ENCODE measurements at places on chromosomes 12 and 14.

DNA sequence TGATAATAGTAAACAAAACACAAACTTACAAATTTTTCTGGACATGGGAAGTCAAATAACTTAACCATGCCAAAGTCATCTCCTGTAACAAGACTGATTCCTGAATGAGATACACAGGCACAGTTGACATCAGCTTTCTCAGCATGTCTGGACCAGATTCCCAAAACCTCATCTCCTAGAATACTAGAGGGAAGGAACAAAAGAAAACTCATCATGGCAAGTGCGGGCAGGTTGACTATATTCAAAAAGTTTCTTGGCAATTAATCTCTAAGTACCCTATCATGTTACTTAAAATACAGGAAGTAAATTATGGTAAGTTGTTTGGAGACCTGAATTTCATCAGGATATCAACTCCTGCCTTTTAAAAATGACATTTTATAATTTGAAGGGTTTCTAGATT lies 53.9 kb downstream of the ZC3H14 start:
- DNase-seq: no peak

- DNase-seq: no peak
Observed at GRCh38 chr12:3579446-3580093, 88.6 kb downstream of the PRMT8 start.

- DNase-seq: no peak
Observed at GRCh38 chr12:72390146-72390545, 118.0 kb downstream of the TRHDE start.

DNA sequence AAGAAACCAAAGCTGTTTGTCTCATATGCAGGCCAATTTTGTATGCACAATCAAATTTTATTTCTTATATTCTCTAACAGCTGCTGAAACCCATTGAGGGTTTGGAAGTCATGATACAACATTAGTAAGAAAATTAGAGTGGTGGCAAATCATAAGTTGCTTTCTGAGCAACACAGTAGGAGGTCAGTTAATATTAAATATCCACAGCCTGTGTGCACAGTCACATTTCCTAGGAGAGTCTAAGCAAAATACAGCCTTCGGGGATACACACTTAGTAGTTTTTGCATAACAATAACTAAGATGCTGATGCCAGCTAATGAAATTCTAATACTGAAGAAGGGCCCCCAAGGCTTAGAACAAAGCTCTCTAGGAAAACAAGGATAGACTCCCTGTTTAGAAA lies 209.6 kb upstream of the E2F7 start:
- DNase-seq: no peak

- no peak for DNase-seq
Observed at GRCh38 chr12:91057368-91058165, at the start of gene KERA. TSS of gene KERA (minus strand) at chr12:91058024. CDS start at chr12:91056281, 1,743 bp downstream.

DNA sequence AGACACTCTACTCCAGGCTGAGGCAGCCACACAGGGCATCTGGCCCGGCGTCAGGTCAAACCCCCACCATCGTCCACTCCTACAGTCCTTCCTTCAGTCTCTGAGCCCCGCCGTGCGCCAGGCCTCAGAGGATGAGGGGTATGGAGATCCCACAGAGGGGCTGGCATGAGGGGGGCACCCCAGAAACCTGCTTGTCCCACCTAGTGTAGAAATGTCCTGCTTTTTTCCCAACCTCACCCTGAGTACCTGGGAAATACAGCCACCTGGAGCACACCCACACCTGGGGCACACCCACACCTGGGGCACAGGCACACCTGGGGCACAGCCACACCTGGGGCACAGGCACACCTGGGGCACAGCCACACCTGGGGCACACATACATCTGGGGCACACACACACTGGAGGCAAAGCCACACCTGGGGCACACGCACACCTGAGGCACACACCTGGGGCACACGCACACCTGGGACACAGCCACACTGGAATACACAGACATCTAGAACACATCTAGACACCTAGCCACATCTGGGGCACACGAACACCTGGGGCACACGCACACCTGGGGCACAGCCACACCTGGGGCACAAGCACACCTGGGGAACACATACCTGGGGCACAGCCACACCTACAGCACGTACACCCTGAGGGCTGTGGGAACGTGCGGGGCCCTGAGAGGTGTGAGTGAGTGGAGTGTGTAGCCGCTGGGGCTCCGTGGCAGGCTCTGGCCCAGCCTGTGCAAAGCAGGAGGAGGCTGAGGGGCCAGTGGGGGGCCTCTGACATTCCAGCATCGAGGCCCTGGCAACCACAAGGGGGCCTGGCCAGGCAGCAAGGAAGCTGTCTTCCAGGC lies 18.4 kb downstream of the AKT1 start:
- DNase-seq: no peak

GRCh38 chr14:78608998-78609787 lies 439.0 kb downstream of the NRXN3 start:
- no peak for DNase-seq

GRCh38 chr14:24080142-24080530 lies 8.8 kb downstream of the CPNE6 start:
- DNase-seq: no peak

- DNase-seq: no peak
Observed at GRCh38 chr14:63852271-63852816, 460 bp upstream of the SYNE2 start.

GRCh38 chr14:74974364-74975058 lies 19.1 kb upstream of the PGF start:
- DNase-seq: no peak

DNA sequence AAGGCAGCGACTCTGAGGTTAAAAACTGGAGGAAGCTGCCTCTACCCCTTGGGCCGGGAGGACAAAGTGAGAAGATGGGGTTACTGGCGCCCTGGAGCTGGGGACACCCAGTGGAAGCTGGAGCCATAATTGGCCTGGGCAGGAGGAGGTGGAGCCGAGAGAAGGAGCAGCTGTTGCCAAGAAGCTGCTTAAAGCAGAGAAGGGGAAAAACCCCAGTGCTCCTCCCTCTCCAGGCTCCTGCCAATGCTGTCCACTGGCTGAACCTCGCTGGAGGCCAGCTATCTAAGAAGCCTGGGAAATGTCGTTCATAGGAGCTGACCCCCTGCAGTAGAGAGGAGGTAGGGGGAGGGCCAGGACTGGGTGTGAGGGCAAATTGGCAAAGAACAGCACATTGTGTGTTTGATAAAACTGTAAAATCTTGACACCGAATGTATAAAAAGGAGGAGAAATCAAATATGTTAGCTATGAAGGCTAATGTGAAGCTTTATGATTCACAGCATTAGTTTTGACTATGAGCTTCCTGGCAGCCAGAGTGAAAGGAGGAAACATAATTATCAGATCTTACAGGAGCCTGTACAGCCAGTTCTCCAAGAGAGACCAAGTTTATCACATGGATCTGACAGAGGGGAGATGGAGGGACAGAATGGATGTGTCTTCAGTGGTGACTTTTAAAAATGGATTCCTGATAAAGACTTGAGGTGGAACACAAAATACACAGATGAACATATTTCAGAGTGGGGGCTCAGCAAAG lies 9.5 kb downstream of the HHIPL1 start:
- no peak for DNase-seq

DNA sequence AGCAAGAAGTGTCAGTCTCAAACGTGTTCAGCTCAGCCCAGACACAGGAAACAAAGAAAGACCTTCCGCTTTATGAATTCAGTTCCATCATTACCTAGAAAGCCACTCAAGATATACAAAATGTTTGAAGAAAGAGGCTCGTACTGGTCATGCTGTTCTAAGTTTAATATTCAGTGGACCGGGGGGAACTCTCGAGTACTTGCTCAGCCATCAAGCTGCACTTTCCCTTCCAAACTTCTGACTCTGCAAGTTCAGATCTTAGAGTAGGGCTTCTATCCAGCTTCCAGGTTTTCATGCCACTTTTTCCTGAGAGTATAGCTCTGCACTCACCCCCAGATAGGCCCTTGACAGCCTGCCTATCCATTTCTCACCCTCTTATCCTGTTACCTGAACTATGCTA lies 62.8 kb upstream of the OSBPL8 start:
- DNase-seq: no peak

- no peak for DNase-seq
Observed at GRCh38 chr12:51493281-51493680, 68.7 kb downstream of the SLC4A8 start.

- DNase-seq: no peak
Observed at GRCh38 chr12:66453844-66454243, 151.6 kb downstream of the HELB start.

DNA sequence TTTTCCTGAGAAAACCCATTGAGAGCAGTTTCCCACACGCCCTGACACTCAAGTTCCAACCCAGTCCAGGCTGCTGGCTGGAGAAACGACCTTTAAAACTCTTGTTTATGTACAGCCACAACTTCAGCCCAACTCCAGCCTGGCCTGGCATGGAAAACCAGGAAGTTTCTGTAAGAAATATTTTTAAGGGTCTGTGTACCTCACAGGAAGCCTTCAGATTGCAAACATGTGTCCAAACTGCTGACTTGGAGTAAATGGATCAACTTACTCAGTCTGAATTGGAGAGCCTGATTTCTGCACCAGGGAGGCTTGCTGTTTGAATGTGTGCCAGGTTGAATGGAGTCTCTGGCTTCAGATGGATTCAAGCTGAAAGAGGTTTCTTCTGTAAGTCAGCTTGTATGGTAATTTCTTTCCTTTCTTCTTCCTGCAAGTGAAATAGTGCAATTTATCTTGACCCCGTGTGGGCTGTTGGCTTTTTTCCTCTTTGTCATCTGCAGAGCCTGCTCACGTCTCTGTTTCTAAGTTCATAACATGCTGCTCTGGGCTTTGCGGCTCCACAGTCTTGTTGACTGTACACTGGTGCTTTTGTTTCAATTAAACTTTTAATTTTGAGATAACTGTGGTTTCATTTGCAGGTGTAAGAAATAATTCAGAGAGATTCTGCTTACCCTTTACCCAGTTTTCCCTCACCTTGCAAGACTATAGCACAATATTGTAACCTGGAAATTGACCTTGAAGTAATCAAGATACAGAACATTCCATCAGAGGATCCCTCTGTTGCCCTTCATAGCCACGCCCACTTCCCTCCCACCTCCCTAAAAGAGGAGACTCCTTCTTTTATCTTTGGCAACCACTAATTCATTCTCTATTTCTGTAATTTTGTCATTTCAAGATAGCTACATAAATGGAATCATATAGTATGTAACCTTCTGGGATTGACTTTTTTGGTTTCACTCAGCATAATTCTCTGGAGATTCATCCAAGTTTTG lies 109.7 kb upstream of the PRMT8 start:
- no peak for DNase-seq

GRCh38 chr14:98786456-98786855 lies 485.5 kb downstream of the BCL11B start:
- DNase-seq: no peak

- no peak for DNase-seq
Observed at GRCh38 chr12:96260644-96261043, 66.5 kb downstream of the ELK3 start.

DNA sequence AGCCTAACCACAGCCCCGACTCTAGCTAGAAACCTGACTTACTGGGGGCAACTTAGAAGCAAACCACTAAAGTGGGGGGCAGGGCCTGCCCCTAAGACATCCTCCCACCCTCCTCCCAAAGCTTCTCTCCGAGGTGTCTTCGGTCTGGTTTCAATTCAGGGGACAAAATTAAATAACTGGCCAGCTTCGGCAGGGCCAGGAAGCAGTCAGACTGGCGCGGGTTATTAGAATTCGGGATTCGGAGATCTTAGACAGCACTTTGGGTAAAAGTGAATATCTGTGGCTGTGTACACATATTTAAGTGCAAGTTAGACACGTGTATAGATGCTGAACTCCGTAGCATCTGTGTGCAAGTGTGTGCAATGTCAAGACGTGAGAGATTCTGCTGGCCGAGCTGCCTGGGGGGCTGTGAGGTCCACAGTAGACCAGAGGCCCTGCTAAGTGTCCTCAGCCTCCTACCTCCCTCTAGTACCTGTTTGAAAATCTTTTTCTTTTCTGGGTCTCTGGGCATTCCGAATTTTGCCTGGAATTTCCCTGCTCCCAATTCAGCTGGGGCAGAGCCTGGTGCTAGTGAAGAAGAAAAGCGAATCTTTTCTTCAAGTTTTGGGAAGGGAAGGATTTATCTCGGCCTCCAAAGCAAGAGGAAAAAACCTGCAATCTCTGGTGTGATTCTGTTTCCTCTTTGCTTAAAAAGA lies 4.0 kb upstream of the HOXC10 start:
- DNase-seq: no peak

GRCh38 chr12:40469736-40470135 lies 222.5 kb upstream of the CNTN1 start:
- DNase-seq: no peak

- no peak for DNase-seq
Observed at GRCh38 chr12:89382328-89382727, 30.0 kb upstream of the DUSP6 start.
